ENCODE measurements at places on chromosomes 7 and 10.
A peak's percentile ranks its signal among the peaks of the same experiment; 100 is the strongest.

DNA sequence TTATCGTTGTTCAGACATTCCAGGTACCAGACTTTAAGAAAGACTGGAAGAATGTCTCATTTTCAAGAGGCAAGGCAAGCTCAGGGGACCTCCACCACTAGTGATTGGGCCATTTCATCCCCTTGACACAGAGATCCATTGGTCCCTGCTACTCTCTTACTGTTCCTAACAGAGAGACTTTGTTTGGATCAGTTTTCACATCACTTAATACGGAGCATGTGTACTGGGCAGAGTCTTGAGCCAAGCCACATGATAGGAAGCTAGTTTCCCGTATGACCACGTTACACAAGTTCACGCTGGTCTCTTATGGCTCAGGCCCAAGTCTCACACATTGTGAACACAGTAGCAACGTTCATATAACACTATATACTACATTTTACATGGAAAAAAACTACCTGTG lies 269.9 kb downstream of the BAMBI start:
- DNase-seq: no peak

DNA sequence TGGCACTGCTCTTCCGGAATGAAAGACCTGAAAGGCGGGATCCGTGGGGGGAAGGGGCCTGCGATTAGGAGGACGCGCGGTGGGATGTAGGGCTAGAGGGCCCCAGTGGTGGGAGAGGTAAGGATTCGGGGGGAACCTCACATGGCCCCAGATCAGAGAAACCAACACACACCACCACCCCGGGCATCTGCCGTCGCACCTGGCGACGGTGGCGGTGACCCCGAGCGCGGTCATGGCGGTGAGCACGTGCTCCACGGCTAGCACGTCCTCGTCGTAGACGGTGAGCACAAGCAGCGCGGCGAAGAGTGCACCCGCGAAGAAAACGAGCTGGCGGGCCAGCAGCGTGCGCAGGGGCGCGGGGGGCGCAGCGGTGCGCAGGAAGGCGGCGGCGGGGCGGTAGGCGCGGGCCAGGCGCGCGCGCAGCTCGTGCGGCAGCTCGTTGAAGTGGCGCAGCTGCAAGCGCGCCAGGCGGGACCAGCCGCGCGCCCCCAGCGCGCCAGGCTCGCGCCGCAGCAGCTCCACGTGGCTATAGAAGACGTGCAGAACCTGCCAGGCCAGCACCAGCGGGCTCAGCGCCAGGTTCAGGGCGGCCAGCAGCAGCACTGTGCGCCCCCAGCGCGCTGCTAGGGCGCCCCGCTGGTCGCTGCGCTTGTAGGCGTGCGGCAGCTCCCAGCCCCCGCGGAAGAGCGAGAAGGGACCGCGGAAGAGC lies 5.7 kb downstream of the ATG9B start:
- DNase-seq: no peak

GRCh38 chr7:142722248-142722794 lies 27.0 kb upstream of the PRSS1 start:
- DNase-seq: no peak

DNA sequence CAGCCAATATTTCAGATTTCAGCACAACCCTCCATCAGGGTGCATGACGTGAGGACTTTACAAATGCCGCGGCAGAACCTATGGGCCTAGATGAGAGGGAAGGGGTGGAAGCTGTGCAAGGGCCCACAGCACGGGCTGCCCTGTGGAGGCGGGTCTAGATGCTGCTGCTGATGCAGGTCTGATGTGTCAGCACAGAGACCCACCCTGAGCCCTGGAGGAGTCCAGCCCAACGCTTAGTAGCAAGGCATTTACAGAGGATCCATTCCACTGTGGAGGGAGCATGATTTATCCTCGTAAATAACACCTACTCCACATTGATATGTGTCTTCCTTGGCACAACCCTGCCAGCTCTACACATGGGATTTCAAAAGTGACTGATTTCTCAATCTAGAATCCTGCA lies 48.5 kb downstream of the MYL10 start:
- DNase-seq: no peak

DNA sequence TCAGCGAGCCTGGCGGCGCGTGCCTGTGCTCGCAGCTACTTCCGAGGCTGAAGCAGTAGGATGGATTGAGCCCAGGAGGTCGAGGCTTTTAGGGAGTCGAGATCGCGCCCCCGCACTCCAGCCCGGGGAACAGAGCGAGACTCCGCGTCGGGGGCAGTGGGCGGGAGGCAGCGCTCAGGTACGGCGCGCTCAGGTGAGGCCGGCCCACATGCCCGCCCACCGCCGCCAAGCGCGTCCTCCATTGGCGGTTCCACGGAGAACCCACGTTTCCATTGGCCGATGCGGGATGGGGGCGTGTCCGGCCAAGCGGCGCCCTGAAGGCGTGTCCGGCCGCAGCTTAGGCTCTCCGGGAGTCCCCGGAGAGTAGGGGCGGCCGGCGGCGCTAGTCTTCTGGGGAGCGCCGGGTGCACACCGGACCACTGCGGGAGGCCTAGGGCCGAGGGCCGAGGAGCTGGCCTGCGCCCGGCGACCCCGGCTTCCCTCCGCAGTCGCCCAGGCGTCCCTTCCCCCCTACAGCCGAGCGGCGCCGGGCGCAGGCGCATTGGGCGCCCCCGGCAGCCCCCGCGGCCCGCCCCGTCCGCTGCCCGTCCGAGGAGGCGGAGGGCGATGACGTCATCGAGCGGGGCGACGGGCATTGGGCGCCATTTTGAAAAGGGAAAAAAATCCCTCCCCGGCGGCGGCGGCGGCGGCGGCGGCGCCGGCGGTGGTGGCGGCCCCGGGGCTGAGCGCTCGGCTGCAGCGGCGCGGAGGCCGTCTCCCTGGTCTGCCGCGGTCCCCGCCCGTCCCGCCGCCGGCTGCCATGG lies at the start of gene PPP2R2D:
PPP2R2D (plus strand) TSS at position 659 of the 803 bp plus-strand sequence; CDS start at position 800, 141 bp downstream.
- DNase-seq: peak; percentile 70

- DNase-seq: no peak
Observed at GRCh38 chr10:9848981-9849380, 1168.7 kb upstream of the CELF2 start.
